GM12878 (cell line): ENCODE measurements at places on chromosomes 3 and 15.

- H3K27me3 ChIP-seq = no peaks in the 10 kb centered on the region
- no peaks in the 10 kb centered on the region for H3K4me1 ChIP-seq
- no peak overlapping the region for H3K27ac ChIP-seq
- no peak for DNase-seq
- H3K36me3 ChIP-seq = no peaks in the 10 kb centered on the region
Measured at GRCh38 chr3:10768708-10769394, 47.2 kb upstream of the SLC6A11 start.

DNA sequence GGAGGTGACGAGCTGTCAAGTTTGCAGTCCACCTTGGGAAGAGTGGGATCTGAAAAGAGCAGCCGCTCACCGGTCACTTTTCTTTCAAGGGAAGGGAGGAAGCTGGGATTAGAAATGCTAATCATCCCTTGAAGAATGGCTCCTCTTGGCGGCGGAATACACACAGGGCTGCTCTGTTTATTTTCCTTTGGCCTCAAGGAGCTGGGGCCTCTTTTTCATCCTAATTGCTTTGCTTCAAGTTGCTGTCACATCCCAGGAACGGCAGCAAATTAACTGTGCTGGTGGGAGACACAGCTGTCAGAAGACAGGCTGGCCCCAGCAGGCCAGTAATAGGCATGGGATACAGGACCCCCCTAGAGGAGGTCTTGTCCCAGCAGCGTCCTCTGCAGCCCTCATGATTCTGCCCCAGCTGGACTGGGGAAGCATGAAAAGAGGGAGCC, 6.7 kb downstream of the KBTBD13 start:
- H3K36me3 ChIP-seq = no peaks in the 10 kb centered on the region
- no peaks in the 10 kb centered on the region for H3K27me3 ChIP-seq
- H3K4me1 ChIP-seq = no peaks in the 10 kb centered on the region
- no peak overlapping the region for H3K4me3 ChIP-seq
- no peak overlapping the region for H3K27ac ChIP-seq

DNA sequence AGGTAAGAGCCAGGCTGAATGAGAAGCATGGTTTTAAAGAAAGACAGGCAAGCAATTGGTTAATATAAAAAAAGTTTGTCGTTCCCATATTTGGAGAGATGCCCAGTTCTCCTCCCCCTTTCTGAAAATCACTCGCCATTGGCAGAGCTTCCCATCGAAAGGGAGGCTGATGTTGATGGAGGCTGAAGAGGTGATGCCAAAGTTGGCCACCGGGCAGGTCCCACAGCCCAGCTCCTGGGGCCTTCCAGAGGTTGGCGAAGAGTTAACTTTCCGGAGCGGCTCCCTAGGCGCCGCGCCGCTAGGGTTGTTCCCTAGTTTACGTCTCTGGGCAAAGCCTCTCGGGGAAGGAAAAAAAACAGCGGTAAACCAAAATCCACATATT, 793 bp downstream of the PCOLCE2 start:
- DNase-seq = no peak
- no peak overlapping the region for H3K4me3 ChIP-seq
- peaks cover 8% of the 10 kb centered on the region for H3K27me3 ChIP-seq
- H3K4me1 ChIP-seq = no peaks in the 10 kb centered on the region
- H3K27ac ChIP-seq = no peak overlapping the region

DNA sequence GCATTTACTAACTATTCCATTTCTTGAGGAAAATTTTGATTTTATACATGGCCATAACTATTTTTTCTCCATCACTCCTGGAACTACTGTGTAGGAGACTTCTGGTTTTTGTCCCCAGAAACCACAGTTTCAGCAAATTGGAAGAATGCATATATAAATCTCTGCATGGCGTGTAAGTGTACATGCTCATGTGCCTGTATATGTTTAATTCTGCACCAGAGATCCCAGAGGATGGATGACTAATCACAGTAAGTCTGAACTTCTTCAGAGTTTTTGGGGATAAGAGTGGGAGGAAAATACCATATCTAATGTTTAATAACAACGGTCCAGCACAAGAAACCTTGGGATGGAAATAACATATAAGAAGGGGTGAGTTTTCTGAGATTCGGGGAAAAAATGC, 10.9 kb upstream of the COL6A6 start:
- no peak overlapping the region for H3K27ac ChIP-seq
- no peaks in the 10 kb centered on the region for H3K36me3 ChIP-seq
- H3K27me3 ChIP-seq = no peaks in the 10 kb centered on the region
- H3K4me1 ChIP-seq = no peaks in the 10 kb centered on the region

DNA sequence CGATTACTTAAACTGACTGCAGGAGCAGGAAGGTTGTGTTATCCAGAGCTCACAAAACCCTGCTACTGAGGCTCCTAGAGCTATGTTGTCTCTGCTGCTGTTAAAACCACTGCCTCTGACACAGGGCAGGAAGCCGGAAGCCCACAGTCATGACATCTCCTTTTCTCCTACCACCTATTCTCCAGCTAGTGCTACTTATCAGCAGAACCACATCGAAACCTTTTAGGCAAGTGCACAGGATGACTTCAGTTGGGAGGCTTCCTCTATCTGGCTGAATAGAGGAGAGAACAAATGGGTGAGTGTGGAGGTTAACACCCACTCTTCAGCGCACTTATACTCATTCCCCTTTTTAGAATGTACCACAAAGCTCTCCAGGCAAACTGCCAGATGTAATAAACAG, 638.0 kb downstream of the OTOL1 start:
- no peaks in the 10 kb centered on the region for H3K27me3 ChIP-seq
- no peaks in the 10 kb centered on the region for H3K4me1 ChIP-seq
- H3K4me3 ChIP-seq = no peak overlapping the region
- no peak for DNase-seq
- no peaks in the 10 kb centered on the region for H3K36me3 ChIP-seq
- H3K27ac ChIP-seq = no peak overlapping the region

- no peaks in the 10 kb centered on the region for H3K36me3 ChIP-seq
- H3K27ac ChIP-seq = no peak overlapping the region
- no peak overlapping the region for H3K4me3 ChIP-seq
- H3K27me3 ChIP-seq = no peaks in the 10 kb centered on the region
- no peak for DNase-seq
Measured at GRCh38 chr15:77546050-77546501, 86.6 kb downstream of the LINGO1 start.

- H3K4me1 ChIP-seq = peaks cover 11% of the 10 kb centered on the region
- no peaks in the 10 kb centered on the region for H3K36me3 ChIP-seq
- no peak for DNase-seq
- peak overlapping the region; percentile 24; the same call in 1 of the 2 replicates for H3K27ac ChIP-seq
Measured at GRCh38 chr3:65837604-65838003, 201.1 kb downstream of the MAGI1 start.

GRCh38 chr3:98556164-98557130, 24.7 kb downstream of the GPR15 start:
- H3K27me3 ChIP-seq = no peaks in the 10 kb centered on the region
- peak overlapping the region; percentile 100 for H3K27ac ChIP-seq
- H3K36me3 ChIP-seq = no peaks in the 10 kb centered on the region

GRCh38 chr3:69510481-69511030, 124.7 kb upstream of the FRMD4B start:
- no peaks in the 10 kb centered on the region for H3K36me3 ChIP-seq
- no peaks in the 10 kb centered on the region for H3K4me1 ChIP-seq
- no peak for DNase-seq
- no peaks in the 10 kb centered on the region for H3K27me3 ChIP-seq
- H3K4me3 ChIP-seq = no peak overlapping the region

DNA sequence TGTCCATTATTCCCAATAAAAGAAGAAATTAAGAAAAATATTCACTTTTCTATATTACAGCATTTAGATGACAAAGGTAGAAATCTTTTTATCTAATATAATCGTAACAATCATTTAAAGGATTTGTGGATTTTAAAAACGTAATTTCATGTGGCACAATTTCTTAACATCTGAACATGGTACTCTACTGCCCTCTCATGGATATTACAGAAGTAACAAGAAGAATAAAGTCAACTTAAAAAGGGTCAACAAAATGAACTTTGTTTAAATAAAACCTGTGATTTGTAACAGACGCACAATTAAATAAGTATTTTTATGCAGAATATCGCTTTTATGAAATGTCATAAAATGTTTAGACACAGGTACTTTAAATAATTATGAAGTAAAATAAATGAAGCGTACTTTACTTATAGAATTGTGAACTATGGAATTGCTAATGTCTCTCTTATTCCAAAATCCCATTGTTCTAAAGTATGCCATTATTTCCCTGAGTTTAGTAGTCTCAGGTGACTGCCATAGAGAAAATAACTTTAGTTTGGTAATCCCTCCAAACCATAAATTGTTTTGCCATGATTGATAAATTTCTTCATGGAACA, 366.8 kb upstream of the ZNF385D start:
- no peaks in the 10 kb centered on the region for H3K36me3 ChIP-seq
- no peak overlapping the region for H3K4me3 ChIP-seq
- no peak overlapping the region for H3K27ac ChIP-seq
- H3K4me1 ChIP-seq = no peaks in the 10 kb centered on the region
- DNase-seq = no peak

GRCh38 chr3:102078854-102079808, 229.8 kb downstream of the NFKBIZ start:
- no peak overlapping the region for H3K4me3 ChIP-seq
- H3K27ac ChIP-seq = no peak overlapping the region
- no peaks in the 10 kb centered on the region for H3K4me1 ChIP-seq
- no peaks in the 10 kb centered on the region for H3K27me3 ChIP-seq
- no peak for DNase-seq
- H3K36me3 ChIP-seq = no peaks in the 10 kb centered on the region
